ENCODE measurements at places on chromosomes 6 and 20.
A peak's percentile ranks its signal among the peaks of the same experiment; 100 is the strongest.

DNA sequence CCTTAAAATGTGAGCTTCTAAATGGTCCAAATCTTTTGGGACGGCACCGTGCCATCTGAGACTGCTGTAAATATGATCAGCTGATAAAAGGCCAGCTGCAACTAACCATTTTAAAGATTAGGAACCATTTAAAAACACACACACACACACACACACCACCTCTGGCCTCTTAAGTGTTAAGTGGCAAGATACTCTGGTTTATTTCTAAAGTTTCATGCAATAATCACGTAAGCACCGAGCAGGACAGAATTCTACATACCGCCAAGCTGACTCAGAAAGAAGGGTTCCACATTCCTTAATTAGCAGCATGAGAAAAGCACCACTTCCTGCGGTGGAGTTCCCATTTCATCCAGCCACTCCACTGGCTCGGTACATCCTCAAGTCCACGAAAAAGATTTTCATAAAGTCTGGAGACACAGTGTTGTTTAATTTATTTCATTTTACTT, 17.8 kb upstream of the ZNF217 start:
- DNase-seq = no peak

GRCh38 chr6:37696220-37696840, 1.4 kb downstream of the MDGA1 start:
- DNase-seq = peak; percentile 29

- DNase-seq = no peak
Observed at GRCh38 chr6:44626616-44627015, 239.1 kb downstream of the CDC5L start.

DNA sequence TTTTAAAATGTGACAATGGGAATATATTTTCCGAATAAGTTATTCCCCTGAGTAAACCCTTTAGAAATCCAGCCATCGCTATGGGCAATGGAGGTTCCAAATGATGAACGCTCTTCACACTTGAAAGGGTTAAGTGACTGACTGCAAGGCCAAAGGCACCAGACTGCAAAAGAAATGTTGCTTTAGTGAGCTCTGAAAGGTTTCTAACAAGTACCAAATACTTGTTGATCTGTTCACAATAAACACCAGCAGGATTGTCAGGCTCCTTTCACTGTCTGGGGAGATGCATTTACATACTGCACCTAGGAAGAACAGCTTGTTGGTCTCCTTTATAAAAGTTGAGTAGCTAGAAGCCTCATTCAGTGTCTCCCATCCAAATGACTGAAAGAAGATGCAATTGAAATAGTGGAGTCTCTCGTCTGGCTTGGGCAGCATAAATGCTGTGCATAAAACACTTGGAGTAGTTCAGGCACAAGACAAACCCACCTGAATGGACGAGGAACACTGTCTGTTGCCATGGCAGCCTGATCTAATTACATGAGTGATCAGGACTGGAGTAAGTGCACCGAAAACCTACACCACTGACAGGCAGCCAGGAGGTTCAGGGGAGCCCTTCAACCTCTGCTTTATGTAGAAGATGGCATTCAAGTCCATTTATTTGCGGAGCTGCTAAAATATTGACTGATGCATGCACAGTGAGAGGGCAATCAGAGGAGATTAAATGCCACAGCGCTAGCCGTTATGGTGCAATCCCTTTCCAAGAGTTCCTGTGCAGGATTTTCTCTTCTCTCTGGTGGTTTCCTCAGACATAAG, 2.9 kb downstream of the ATXN1 start:
- peak; percentile 43 for DNase-seq

GRCh38 chr6:22357724-22358189, 60.9 kb upstream of the PRL start:
- DNase-seq = no peak

DNA sequence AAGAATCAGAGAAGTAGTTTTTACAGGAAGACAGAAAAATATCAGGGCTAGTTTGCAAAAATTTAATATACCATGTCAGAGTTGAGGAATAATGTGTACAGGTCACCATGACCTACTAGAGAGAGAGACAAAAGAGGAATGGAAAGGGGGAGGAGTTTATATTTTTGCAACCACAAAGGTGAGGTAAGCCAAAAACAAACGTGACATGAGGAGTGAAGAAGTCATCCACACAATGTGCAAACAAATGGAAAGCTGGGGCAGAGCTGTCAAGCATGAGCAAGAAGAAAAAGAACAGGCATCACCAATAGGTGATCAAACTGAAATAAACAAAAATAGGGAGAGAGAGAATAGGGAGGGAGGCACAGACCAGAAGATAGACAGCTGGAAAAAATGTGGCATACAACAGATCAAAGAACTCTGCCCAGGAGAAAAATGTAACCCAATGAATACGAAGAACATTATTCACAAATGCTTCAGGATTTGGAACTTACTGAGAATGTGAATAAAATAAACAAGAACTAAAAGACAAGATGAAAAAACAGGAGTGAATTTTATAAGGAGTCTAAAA, 15.5 kb downstream of the RARS2 start:
- no peak for DNase-seq

DNA sequence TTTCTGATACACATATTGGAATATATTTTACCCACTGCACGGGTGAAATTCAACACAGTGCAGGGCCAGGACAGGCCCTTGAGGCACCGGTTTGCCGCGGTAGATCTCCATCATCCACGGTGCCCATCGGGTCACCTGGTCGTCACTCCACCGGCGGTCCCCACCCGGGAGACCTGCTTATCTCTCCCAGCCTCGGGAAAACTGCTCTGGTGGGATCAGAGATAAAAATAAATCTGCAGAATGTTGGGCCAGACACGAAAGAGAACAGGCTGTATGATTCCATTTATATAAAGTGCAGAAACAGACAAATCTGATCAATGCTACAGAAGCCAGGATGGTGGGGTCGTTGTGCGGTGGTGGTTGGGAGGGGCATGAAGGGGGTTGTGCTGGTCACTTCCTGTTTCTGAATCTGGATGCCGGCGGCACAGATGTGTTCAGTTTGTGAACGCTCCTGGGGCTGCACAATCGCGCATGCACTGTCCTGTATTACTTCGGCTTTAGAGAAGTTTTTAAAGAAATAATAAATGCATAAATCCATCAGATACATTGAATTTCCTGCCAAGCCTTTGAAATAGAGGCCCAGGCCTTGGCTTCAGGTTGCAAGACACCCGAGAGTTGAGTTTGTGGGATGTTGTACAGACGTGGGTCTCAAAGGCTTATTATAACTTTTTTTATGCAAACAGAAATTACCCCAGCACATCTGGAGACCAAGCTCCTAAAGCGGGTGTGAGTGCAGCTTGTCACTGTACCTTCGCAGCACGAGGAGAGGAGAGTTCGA, 54.3 kb downstream of the ANKRD60 start:
- no peak for DNase-seq

DNA sequence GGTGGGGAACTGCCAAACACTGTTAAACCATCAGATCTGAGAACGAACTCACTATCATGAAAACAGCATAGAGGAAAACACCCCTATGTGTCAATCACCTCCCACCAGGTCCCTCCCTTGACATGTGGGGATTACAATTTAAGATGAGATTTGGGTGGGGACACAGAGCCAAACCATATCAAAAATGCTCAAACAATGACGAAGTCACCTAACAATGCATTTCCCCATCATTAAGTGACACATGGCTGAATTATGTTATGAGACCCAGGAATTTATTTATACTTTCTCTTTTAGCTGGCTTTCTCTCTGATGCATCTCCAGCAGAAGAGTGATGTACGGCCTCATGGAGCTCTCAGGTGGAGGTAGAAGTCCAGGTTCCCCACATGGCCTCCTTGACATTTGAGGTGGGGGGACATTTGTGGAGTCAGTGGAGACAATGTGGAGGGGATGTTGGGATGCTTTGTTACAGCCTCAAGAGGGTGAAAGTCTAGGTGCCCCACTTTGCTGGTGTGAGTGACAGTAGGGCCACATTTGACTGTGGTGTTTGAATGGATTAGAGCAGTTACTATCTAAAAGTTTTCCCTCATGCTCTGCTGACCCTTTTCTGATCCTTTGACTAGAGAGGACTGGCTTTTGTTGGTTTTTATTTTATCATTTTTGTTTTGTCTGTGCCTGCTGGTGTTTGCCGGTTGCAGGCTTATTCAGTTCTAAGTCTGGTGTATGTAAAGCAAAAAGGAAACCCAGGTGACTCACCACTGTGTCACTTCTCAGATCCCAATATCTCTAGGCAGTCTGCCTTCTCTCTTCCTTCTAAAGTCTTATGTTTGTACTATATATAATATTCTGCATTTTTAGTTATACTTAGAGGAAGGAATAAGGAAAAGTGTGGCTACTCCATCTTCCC, 18.5 kb upstream of the DCBLD1 start:
- DNase-seq = no peak

- no peak for DNase-seq
Observed at GRCh38 chr20:58142843-58143185, 85.6 kb downstream of the ANKRD60 start.

DNA sequence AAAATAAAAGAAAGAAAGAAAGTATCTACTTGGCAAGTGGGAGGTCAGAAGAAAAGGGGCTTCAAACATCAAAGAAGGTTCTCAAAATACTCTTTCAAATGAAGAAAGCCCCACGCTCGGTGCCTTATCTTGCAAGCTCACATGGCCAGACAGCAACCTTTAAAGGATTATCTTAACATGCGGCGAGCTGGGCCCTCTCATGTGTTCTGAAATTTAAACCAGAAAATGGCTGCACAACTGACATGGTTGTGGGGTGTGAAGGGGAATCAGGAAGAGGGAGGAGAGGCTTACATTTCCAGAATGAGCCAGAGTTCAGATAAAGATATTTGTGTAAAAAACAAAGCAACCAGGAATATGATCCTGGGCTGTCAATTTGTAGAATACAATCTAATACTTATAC, 363.1 kb downstream of the PRKN start:
- no peak for DNase-seq

All from CD4-positive, alpha-beta T cell treated with Interleukin-12 subunit alpha and Interleukin-12 subunit beta, for 1 hour (primary cell).